NCI-H2107 (cell line): ENCODE measurements at places on chromosomes 3 and 15.

GRCh38 chr3:179651687-179652446 is 973 bp upstream of the USP13 start:
- no peak for DNase-seq

- DNase-seq, result no peak
Measured at GRCh38 chr3:113177526-113177925, 33.8 kb upstream of the BOC start.

DNA sequence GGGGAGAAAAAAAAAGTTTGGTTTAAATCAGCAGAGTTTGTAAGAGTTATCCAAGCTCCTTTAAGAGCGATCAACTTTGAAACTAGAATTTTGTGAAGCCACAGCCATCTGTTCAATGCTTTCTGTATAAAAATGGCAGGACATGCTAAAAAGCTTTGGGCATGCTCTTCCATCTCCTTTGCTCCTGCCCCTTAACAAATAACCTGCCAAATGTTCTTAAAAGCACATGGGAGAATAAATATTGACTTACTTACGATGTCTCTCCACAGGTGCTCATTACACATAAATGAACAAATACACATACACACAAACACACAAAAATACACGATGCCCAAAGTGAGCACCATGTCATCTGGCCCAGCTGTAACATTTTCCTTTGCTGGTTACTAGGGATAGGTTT is 211.8 kb upstream of the DPH6 start:
- no peak for DNase-seq

- DNase-seq, result no peak
Measured at GRCh38 chr3:146250449-146251382, at the start of gene PLSCR4. Gene PLSCR4, minus strand, starts transcription at chr3:146251105. Its CDS starts 29,034 bp downstream, at chr3:146222071.

DNA sequence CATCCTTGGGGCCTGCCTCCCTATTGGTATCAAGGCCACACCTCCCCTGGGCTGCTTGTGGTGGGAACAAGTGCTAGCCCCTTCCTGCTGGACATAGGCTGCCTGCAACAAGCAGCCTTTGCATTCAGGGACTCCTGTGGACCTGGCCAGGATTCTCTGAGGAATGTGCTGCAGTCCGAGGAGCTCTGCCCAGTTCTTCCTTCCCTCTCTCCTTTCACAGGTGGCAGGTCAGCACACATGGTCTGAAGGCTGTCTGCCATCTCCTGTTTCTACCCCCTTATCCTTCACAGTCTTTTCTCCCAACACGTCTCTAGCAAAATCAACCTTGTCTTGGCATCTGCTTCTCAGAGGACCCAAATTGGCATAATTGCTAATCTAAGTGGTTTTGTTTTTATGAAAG is 97.0 kb upstream of the LIPC start:
- DNase-seq, result no peak

DNA sequence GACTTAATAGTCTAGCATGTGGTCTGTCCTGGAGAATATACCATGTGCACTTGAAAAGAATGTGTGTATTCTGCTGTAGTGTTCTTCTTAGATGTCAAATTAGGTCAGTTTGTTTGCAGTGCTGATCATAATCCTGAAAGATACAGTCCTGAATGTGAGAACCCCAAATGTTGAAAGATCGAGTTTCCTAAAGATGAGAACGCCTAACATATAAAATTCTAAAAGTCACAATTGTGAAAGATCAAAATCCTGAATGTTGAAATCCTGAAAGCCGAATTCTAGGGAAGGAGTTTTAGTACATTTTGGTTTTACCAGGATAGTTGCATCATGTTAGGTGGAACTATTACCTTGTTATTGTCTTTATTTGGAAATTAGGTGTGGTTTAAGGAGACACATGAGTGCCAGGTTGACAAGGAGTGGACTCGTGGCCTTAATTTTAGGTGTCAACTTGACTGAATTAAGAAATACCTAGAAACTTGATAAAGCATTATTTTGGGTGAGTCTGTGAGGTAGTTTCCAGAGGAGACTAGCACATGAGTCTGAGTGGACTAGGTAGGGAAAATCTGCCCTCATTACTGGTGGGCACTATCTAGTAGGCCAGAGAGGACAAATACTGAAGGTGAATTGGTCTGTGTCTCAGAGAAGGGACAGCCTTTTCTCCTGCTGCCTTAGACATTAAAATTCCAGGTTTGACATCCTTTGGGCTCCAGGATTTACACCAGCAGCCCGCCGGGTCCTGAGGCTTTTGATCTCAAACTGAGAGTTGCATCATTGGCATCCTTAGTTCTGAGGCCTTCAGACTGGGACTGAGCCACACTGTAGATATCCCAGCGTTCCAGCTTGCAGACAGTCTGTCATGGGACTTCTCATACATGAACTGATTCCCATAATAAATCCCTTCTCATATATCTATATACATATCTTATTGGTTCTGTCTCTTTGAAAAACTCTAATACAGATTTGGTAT is 77.1 kb downstream of the LRRC28 start:
- no peak for DNase-seq

DNA sequence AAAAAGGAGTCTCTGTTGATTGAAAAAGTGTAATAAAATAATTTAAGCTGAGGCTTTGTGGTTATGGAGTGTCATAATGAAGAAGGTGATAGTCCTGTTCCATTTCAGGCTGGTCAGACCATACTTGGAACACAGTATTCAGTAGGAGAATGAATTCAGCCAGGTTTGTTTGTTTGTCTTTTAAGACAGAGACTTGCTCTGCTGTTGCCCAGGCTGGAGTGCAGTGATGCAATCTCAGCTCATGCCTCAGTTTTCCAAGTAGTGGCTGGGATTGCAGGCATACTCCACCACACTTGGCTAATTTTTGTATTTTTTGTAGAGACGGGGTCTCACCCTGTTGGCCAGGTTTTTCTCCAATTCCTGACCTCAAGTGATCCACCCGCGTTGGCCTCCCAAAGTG is 33.5 kb downstream of the IQGAP1 start:
- no peak for DNase-seq

DNA sequence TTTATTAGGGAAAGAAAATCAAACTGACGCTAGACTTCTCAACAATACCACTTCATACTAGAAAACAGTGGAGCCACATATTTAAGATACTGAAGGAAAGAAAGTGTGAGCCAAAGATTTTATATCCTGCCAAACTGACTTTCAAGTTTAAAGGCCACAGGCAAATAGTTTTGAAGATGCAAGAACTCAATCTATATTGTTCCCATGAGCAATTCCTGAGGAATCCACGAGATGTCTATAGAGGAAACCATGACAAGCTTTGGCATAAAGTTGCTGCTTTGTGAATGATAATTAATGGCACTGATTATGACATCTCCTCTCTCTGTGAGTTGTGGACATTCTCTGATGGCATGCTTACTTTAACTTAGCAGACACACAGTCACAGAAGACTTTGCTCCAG is 276.1 kb upstream of the GOLGA6L4 start:
- DNase-seq, result no peak

GRCh38 chr3:172356427-172356826 is 91.8 kb downstream of the GHSR start:
- no peak for DNase-seq

DNA sequence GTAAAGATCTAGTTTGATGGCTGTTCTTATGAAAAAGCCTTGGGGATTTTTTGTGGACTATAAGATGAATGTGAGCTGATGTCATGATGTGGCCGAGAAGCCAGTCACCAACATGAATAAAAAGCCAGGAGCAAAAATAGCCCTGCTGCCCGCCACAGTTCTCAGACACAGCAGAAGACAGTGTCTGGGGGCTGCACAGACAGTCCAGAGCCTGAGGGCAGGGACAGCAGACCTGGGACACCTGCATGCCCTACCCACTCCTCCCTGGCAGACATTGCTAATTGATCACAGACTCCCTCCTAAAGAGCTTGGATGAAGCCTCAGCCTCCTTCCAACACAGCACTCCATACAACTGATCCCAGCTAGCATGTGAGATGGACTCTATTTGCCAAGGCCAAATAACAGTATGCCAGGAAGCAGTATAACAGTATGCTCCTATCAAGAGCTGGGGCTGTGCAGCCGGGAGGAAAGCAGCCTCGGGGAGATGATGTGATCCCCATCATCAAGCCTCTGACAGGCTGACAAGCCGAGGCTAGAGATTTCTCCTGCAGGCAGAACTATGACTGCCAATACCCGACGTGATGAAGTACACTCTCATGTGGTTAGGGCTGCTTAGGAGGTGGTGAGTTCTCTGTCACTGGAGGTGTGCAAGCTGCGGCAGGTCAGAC is 105.4 kb upstream of the RPL32 start:
- DNase-seq, result no peak

DNA sequence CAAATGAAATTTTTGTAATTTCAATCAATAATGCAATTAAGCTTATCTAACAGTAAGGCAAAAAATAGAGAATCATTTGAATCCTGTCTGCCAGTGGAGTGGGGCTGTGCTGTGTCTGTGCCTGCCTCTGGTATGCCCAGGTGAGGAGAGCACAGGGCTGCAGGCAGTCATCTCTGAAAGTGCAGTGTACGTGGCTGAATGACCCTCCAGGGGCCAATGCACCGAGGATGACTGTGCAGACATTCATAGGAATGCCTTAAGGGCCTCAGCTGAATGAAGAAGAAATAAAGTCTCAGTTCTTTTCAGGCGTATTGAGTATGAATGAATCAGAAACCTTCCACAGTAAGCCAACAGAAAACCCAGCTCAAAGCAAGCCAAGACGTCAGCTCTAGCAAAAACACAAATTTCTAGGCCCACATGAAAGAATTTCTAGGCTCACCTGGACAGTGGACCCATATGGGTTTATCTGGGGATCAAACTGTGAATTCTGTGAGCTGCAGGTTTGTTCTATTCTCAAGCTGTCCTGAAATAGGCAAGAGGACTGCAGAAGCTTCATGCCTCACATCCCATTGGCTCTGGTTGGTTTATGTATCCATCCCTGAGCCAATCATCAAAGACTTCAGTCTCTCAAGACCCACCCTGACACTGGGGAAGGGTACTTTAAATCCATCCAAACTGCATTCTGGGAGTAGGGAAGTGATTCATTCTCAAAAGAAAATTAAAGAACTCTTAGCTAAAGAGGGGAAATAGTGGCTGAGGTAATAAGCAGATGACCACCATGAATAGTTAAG is 123.4 kb downstream of the SSR3 start:
- no peak for DNase-seq
